ENCODE measurements at places on chromosomes 5 and 9. TPM values are rescaled to one million over a fixed set of nuclear protein-coding genes. Genes with fewer than 3 reads are reported as not detected.

The C5orf22 gene
- total RNA-seq = 39.7 TPM

The CDH9 gene
- not detected for total RNA-seq

The PRSS3 gene
- not detected for total RNA-seq

The CDC14B gene
- 2.6 TPM for total RNA-seq

The PCDHGA4 gene
- not detected for total RNA-seq

The PDE6A gene
- not detected for total RNA-seq

The OLFML2A gene
- not detected for total RNA-seq

The IGFBPL1 gene
- total RNA-seq = not detected

The FRMD3 gene
- 0.25 TPM for total RNA-seq

The SLC22A5 gene
- total RNA-seq = 5.5 TPM

The ZBTB6 gene
- total RNA-seq = 8.2 TPM

The GPR150 gene
- 0.74 TPM for total RNA-seq

The DOCK2 gene
- 210 TPM for total RNA-seq

The PDE8B gene
- total RNA-seq = not detected

The C9orf50 gene
- 0.41 TPM for total RNA-seq

The PTPRD gene
- total RNA-seq = not detected

Measured in activated naive CD4-positive, alpha-beta T cell treated with anti-CD3 and anti-CD28 coated beads, Interleukin-2, amount 50 U/mL, for 72 hours (primary cell).